ENCODE measurements at places on chromosomes 3 and 15.

DNA sequence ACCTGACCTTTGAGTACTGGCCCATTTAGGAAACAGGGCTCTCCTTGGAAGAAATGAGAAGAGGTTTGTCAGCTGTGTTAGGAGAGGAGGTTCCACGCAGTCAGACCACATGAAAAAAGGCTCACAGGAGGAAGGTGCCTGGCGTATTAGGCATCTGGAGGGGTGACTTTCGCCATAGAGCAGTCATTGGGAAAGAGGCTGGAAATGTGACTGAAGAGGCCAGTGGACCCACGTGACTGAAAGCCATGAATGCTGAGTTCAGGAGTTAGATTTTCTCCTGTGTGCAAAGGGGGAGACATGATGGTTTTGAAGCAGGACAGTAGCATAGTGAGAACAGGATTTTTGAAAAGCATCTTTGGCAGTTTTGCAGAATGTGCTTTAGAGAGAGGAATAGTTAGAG, 29.7 kb upstream of the RNF7 start:
- no peak for DNase-seq

GRCh38 chr3:46835054-46835453, 28.2 kb downstream of the MYL3 start:
- DNase-seq = no peak

GRCh38 chr3:107690522-107691138, 167.9 kb downstream of the BBX start:
- DNase-seq = no peak

- no peak for DNase-seq
Observed at GRCh38 chr3:129525341-129525968, 3.0 kb upstream of the RHO start.

- no peak for DNase-seq
Observed at GRCh38 chr3:108202834-108203233, 19.4 kb downstream of the IFT57 start.

GRCh38 chr3:154184582-154184981, 63.4 kb downstream of the ARHGEF26 start:
- DNase-seq = no peak

GRCh38 chr3:105274536-105274935, 92.2 kb upstream of the ALCAM start:
- DNase-seq = no peak

- DNase-seq = no peak
Observed at GRCh38 chr3:45962033-45962432, 18.8 kb downstream of the CXCR6 start.

DNA sequence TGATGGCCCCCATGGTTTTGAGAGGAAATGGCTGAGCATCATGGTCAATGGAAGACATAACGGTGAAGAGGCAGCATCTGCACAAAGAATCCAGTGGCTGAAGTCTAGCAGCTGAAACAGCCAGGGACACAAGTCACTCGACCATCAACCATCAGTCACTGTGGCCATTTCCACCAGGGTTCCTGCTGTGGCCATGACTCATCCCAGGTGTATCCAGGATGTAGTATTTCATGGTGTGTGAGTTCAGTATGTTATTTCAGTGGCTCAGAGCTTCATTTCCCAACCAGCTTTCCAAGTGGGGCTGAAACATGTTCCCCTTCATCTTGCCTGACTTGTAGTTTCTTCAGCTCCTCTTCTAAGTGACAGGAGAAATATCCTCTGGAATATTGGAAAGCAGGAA, 47.8 kb upstream of the WNT5A start:
- no peak for DNase-seq

DNA sequence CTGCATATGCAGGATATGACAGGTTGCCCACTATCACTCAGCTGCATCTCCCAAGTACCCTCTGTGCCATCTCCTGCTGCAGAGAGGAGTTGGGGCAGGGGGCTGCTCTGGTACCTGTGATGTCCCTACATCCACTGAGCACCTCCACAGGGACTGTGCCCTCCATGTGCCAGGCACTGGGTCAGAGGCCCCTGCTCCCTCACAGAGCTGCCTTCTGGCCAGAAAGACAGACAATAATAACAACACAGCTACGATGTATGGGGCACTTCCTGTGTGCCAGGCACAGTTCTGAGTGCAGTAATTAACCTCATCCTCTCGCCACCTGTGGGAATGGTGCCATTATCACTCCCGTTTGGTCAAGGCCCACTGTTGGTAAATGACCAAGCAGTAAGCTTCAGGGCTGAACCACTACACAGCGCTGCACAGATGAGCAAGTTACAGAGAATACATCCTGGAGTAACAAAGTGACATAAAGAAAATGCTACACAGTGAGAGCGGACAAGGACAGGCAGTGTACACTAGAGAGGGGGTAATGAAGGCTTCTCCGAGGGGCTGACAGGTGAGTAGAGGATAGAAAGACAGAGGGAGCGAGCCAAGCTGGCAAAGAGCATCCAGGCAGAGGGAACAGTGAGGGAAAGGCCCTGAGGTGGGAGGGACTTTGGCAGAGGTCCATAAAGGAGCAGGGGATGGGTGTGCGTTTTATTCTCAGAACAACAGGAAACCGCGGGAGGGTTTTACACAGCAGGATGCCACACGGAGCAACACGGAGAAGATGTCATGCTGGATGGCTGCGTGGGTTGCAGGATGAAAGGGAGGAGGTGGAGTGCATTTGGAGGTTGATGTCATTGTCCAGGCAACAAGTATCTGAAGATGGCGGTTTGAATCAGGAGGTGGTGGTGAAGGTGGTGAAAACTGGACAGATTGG, 13.6 kb downstream of the WNT7A start:
- no peak for DNase-seq

GRCh38 chr3:152375546-152375945, 106.8 kb downstream of the MBNL1 start:
- no peak for DNase-seq

- no peak for DNase-seq
Observed at GRCh38 chr3:5456199-5456598, 268.7 kb downstream of the EDEM1 start.

DNA sequence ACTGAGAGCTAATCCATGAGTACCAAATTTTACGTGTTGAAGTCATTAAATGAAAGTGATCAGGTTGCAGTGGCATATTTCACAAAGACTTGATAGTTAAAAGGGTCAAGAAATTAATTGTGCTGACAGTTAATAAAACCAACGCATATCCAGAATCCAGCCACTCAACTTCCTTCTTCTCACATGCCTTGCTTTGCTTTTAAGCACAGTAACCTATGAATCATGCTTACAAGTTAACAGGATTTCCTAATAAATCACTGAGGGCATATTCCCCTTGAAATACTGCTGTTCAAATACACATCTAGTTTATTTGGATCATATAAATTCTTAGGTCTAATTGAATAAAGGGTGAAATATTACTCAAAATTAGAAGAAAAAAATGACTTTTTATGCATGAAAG, 801.5 kb upstream of the EPHA6 start:
- DNase-seq = no peak

- no peak for DNase-seq
Observed at GRCh38 chr3:4986175-4986781, 7.0 kb downstream of the BHLHE40 start.

- no peak for DNase-seq
Observed at GRCh38 chr15:51130344-51130743, 35.6 kb upstream of the TNFAIP8L3 start.

GRCh38 chr3:65560901-65561300, 477.8 kb downstream of the MAGI1 start:
- no peak for DNase-seq

- DNase-seq = no peak
Observed at GRCh38 chr15:92725171-92725570, 69.6 kb upstream of the FAM174B start.

DNA sequence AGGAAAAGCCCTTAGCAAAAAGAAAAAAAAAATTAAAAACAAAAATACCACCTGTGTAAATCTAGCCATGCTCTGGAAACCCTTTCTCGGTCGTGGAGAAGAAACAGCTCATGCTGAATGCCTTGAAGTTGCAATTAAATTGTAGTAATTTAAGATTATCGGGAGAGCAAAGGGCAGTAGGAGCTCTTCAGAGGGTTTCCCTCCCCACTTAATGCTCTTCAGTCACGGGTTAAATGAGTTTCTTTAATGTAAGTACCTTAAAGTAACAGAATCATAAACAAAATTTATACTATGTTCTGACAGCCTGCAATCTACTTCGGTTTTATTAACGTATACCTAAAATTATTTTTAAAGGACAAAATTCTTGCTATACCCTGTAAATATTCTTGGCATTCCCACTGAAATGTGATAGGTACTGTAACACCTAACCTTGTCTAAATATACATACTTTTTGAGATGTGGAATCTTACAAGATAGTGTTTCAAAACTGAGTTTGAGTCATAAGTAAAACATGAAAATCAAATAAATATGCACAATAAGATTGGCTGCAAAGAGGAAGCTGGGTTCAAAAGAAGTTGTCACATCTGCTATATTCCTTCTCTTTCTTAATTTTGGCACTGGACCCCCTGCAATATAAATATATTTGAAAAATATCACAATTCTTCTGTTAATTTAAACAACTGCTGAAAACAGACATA, 5.3 kb downstream of the FOXP1 start:
- no peak for DNase-seq

DNA sequence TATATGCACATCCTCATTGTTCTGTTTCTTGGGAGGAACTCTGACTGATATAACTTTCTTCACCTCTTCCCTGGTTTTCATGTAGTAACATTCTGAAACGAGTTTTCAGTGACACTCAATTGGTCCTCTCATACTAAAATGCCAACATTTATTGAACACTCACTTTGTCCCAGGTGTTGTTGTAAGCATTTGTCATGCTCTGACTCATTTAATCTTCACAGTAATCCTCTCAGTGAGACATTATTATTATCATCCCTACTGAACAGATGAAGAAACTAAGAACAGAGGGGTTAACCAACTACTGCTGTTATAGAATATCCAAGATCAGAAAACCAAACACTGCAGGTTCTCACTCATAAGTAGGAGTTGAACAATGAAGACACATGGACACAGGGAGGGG, 94.1 kb upstream of the MRPL3 start:
- DNase-seq = no peak

GRCh38 chr3:23941440-23941839, 3.6 kb upstream of the NR1D2 start:
- no peak for DNase-seq

DNA sequence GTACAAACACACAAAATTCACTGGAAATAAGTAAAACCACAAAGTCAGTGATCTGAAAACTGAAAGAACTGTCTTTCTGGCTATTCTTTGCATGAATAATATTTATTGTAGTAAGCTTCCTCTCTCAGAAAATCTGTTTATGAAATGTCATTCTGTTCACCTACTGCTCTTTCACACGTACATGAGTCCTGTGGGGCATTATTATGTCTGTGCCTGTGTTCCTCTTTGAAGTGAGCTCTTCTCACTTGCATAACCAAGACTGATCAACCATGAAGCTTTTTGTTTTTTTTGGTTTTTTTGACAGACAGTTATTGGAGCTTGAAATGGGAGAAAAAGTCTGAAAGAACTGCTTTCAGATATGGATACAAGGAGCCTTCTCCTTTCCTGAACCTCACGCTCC, 195.8 kb downstream of the PLCH1 start:
- no peak for DNase-seq

DNA sequence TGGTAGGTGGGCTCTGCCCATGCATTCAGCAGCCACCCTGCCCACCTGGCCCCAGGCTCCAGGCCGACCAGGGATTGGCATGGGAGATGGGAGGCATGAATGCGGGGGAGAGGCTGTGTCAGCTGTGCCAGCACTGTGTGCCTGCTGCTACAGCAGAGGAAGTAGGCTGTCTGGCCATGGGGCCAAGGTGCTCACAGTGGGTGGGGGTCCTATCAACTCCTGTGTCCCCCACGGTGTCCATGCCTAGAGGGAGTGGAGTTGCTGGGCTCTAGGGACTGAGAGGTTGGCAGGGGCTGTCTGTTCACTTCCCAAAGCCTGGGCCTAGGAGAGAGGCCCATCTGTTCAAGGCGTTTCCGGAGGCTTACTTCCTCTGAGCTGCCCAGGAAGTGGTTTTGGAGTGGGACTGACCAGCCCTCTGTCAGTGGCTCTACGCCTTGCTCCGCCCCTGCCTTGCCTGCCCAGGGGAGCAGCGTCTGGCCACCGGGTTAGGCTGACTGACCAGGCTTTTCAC, 5.8 kb downstream of the PRKCD start:
- no peak for DNase-seq

DNA sequence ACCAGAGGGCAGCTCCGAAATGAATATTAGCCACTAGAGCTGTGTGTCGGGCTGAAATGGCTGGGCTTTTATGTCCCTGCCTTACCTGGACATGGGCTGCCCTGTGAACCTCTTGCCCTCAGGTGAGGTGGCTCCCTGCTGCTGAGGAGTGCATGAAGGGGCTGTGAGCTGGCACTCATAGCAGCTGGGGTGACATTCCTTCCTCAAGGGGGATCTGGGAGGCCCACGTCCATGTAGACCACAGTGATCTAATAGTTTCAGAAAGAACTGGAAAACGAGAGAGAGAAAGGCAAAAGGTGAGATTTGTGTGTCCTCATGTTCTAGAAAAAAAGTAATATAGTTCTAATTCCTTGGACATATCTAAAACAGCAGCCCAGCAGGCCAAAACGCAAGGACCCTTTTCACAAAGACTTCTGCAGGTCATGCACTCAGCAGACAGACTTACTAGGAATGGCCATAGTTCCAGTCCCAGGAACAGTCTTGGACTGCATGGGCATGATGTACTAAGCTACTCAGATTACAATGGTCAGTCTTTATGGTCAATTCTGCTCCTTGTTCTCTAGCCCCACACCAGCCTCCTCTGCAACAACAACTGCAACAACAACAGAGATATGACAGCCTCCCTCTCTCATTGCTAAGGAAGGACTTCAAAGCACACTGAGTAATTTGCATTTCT, 10.8 kb upstream of the SLC24A5 start:
- DNase-seq = no peak

DNA sequence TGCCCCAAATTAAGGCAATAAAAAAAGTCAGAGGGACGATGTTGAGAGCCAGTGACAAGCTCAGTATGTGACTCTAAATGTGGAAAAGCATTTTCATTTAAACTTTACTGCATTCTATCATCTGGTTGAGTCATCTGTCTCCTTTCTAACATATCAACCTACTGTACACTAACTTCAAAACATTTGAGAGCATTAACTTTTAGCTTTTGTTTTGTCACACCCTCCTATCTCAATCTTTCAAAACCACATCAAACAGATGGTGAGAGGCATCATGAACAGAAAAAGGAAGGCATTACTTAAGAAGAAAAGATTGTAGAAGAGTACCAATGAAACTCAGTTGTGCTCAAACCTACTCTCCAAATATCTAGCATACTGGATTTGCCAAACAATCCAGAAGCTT, 4.8 kb downstream of the LRRC58 start:
- DNase-seq = no peak

GRCh38 chr15:45588219-45588875, 1.2 kb downstream of the BLOC1S6 start:
- no peak for DNase-seq

DNA sequence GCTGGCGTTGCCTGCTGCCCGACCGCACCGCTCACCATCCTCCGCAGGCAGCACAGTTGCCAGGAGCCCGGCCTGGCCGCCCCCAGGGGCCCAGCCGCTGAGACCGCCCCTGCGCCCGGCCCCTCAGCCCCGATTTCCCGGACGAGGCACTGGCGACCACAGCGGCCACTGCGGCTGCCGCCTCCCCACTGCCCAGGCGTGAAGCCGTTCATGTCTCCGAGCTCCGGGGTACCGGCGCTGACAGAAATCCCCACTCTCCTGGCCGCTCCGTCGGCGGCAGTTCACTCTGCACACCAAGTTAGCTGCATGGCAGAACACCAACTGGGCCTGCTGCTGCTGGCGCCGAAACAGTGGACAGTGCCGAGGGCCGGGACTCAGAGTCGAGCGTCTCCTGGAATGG, 8.5 kb downstream of the SELENOT start:
- no peak for DNase-seq
